Activated T-helper 1 cell treated with anti-CD3 and anti-CD28 coated beads, Interleukin-12 subunit alpha, Interleukin-12 subunit beta, Interleukin-2, Interleukin-4 antibody, amounts not matched to agents 30 ng/mL and 10 ng/mL and 1 ng/mL, durations not matched to agents 14 hours and 24 hours and 36 hours (primary cell): ENCODE measurements at places on chromosomes 3 and 15.

- H3K4me3 ChIP-seq: no peak overlapping the region
- H3K4me1 ChIP-seq: no peaks in the 10 kb centered on the region
- DNase-seq: no peak
- no peak overlapping the region for H3K27ac ChIP-seq
- no peaks in the 10 kb centered on the region for H3K27me3 ChIP-seq
Observed at GRCh38 chr3:81095956-81096355, 665.5 kb downstream of the GBE1 start.

- no peak overlapping the region for H3K27ac ChIP-seq
- no peak for DNase-seq
- no peaks in the 10 kb centered on the region for H3K27me3 ChIP-seq
- no peaks in the 10 kb centered on the region for H3K36me3 ChIP-seq
Observed at GRCh38 chr15:24861014-24861690, 93.6 kb upstream of the SNRPN start.

DNA sequence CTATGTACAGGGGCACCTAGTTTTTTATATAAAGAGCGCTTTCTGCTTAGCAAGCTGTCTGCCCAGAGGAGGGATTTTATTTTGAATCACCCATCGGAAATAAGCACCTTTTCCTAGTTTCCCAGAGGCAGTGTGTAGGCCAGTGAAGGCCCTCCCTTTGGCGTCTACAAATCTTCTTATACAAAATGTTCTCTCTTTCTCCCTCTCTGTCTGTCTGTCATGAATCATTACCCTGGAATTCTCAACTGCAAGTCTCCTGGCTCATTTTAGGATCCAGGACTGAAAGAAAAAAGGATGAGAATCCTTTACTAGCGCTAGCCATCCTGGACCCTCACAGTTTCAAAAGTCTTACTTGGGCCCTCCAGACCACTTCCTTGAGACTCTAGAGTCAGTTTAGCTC, 728.1 kb downstream of the OTOL1 start:
- no peaks in the 10 kb centered on the region for H3K4me1 ChIP-seq
- no peak for DNase-seq
- no peaks in the 10 kb centered on the region for H3K27me3 ChIP-seq

DNA sequence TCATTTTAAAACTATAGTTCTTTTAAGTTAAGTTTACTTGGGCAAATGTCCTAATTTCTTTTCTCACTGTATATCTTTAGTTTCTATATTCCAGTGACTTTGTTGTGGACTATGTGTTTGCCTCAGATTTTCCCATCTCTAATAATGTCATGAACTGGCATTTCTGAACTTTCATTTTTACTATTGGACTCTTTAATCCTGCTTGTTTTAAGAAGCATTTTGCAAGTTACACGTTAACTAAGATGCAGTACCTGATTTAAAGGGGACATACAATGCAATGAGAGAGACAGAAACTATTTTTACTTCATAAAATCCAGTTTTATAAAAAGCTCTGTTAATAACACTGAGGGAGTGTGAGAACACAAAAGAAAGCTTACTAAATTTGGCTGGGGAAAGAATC, 58.6 kb upstream of the PHLDB2 start:
- no peak overlapping the region for H3K4me3 ChIP-seq
- H3K36me3 ChIP-seq: no peaks in the 10 kb centered on the region
- no peak for DNase-seq
- H3K4me1 ChIP-seq: no peaks in the 10 kb centered on the region
- no peak overlapping the region for H3K27ac ChIP-seq

DNA sequence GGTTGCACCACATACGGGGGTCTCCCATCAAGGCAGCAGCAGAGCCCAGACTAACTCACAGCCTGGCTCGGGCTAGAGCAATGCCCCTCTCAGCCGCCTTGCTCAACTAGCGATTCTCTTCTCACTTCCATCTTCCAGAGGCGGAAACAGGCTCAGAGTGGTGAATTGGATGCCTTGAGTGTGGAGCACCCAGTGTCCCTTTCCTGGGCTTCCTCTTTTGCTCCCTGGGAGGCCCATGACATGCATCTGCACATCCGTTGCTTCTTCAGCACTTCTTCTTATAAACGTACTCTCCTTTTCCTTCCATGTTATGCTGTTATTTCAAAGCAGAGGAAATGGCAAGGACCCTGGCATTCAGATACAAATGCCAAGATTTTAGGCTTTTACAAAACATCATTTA, 2.1 kb upstream of the IQSEC1 start:
- H3K4me1 ChIP-seq: peaks cover 10% of the 10 kb centered on the region
- no peaks in the 10 kb centered on the region for H3K36me3 ChIP-seq
- H3K4me3 ChIP-seq: no peak overlapping the region
- H3K27ac ChIP-seq: no peak overlapping the region

GRCh38 chr3:170953736-170954135, 45.3 kb upstream of the EIF5A2 start:
- H3K4me3 ChIP-seq: no peak overlapping the region
- H3K27me3 ChIP-seq: peaks cover 16% of the 10 kb centered on the region
- no peaks in the 10 kb centered on the region for H3K4me1 ChIP-seq
- DNase-seq: no peak
- no peaks in the 10 kb centered on the region for H3K36me3 ChIP-seq

DNA sequence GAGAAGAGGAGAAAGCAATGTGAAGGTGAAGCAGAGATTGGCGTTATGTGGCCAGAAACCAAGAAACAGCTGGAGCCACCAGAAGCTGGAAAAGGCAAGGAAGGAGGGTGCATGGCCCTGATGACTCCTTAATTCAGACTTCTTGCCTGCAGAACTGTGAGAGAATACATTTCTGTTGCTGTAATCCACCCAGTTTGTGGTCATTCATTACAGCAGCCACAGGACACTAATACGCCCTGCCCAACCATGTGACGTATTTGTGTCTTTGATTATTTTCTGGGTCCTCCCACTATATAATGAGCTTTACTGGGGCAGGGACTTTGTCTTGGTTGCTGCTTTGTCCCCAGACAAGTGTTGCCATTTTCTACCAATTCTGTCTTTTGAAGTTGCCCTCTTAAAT, 64.5 kb upstream of the MITF start:
- no peaks in the 10 kb centered on the region for H3K4me1 ChIP-seq
- DNase-seq: no peak
- no peak overlapping the region for H3K27ac ChIP-seq
- no peaks in the 10 kb centered on the region for H3K36me3 ChIP-seq

DNA sequence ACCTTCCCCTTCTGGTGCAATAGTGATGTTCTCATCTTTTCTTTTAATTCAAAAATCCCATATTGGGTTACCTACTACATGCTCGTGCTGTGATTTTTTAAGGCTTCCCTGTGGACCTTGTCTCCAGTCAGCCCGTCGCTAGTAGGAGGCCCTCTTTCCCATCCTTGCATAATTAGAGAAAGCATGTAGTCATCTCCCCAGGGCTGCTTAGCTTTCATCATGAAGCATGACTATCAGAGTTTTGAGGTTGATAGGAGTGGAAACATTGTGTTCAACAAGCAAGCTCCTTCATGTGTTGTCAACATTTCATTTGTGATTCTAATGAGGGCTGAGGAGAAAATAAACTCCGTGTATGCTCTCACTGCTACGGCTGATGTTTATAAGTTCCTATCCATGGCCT, 8.7 kb upstream of the LRTM1 start:
- H3K27ac ChIP-seq: no peak overlapping the region
- no peaks in the 10 kb centered on the region for H3K36me3 ChIP-seq
- no peak overlapping the region for H3K4me3 ChIP-seq

DNA sequence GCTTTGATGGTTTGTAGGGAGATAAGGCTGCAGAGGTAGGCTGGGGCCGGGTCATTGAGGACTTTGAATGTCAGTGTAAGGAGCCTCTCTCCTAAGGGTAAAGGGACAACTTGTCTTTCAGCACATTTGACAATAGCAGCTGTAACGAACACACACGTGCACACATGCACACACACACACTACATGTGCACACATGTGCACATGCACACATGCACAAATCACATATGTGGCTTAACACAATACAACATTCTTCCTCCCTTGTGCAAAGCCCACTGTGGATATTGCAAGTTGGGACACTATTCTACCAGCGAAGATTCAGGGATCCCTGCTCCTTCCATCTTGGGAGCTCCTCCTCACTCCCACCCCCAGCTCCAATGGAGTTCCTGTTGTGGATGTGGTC, 1.1 kb upstream of the CFAP100 start:
- H3K4me1 ChIP-seq: peaks cover 5% of the 10 kb centered on the region
- DNase-seq: no peak
- H3K4me3 ChIP-seq: no peak overlapping the region
- peaks cover 32% of the 10 kb centered on the region for H3K27me3 ChIP-seq
- H3K36me3 ChIP-seq: no peaks in the 10 kb centered on the region
- H3K27ac ChIP-seq: no peak overlapping the region

GRCh38 chr3:80533553-80533952, 765.8 kb upstream of the ROBO1 start:
- H3K4me1 ChIP-seq: no peaks in the 10 kb centered on the region
- no peak overlapping the region for H3K27ac ChIP-seq
- no peak for DNase-seq
- H3K27me3 ChIP-seq: no peaks in the 10 kb centered on the region
- H3K36me3 ChIP-seq: no peaks in the 10 kb centered on the region
- no peak overlapping the region for H3K4me3 ChIP-seq
